Osteocyte (in vitro differentiated cells): ENCODE measurements at places on chromosomes 2 and 18. TPM values are rescaled to one million over a fixed set of nuclear protein-coding genes. Genes with fewer than 3 reads are reported as not detected.

- no peaks in the 10 kb centered on the region for H3K4me1 ChIP-seq
- H3K36me3 ChIP-seq, result no peaks in the 10 kb centered on the region
- no peaks in the 10 kb centered on the region for H3K27me3 ChIP-seq
- no peak overlapping the region for H3K4me3 ChIP-seq
- DNase-seq, result peak; percentile 21
Measured at GRCh38 chr2:118902266-118903028, 39.5 kb upstream of the MARCO start.

GRCh38 chr2:19046986-19047780 is 311.2 kb downstream of the OSR1 start:
- DNase-seq, result no peak
- peaks cover 8% of the 10 kb centered on the region for H3K4me1 ChIP-seq
- peaks cover 3% of the 10 kb centered on the region for H3K36me3 ChIP-seq
- no peak overlapping the region for H3K27ac ChIP-seq
- no peaks in the 10 kb centered on the region for H3K27me3 ChIP-seq

DNA sequence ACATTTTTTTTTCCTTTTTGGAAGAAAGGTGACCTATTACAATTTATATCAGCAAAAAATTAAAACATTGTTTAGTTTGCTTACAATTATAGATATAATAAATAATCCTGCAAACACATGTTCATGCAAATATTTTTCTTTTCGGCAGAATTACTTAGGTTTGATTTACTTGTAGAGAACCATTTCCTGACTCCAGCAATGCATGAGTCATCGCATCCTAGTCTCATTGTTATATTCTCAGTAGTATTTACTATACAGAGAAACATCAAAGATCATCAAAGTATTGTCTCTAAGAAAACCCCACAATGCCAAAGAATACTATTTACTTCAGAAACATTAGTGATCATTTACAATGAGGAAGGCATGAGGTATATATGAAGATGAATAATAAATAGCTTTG is 40.4 kb upstream of the MTIF2 start:
- no peak for DNase-seq
- no peaks in the 10 kb centered on the region for H3K27me3 ChIP-seq
- peaks cover 33% of the 10 kb centered on the region for H3K36me3 ChIP-seq
- H3K27ac ChIP-seq, result no peak overlapping the region
- peaks cover 6% of the 10 kb centered on the region for H3K4me1 ChIP-seq

DNA sequence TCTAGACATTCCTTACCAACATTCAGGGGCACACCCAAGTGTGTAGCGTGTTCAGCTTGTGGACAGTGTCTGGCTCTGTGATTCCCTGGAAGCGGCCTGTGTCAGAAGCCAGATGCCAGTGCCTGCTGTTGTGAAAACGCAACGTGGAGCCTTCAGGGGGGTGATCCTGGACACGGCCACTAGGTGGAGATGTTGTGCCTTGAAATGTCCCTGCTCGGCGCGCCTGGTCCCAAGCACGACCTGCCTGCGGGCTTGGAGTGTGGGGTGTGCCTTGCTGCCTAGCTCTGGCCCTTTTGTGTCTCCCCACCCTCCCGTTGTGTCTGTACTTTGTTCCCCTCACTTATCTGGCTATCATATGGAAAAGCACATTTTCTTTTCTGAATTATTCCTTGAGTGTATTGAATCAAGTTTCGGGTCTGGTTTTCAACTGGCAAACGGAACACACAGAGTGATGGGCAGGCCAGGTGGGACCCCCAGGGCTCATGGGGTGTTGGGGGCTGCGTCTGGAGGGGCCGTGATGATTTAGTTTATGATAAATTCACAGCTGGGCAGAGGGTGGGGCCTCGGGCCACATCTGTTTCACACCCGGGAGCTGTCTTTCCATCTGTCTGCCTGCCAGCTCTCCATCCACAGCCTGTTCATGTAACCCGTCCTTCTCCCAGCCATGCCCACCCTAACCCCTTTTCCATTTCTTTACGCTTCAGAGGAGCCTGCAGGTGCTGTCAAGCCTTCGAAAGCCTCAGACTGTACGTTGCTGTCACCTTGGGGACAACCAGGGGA is 95.5 kb downstream of the DYSF start:
- H3K36me3 ChIP-seq, result peaks cover 4% of the 10 kb centered on the region
- no peaks in the 10 kb centered on the region for H3K27me3 ChIP-seq
- H3K27ac ChIP-seq, result no peak overlapping the region
- no peak for DNase-seq
- no peak overlapping the region for H3K4me3 ChIP-seq

DNA sequence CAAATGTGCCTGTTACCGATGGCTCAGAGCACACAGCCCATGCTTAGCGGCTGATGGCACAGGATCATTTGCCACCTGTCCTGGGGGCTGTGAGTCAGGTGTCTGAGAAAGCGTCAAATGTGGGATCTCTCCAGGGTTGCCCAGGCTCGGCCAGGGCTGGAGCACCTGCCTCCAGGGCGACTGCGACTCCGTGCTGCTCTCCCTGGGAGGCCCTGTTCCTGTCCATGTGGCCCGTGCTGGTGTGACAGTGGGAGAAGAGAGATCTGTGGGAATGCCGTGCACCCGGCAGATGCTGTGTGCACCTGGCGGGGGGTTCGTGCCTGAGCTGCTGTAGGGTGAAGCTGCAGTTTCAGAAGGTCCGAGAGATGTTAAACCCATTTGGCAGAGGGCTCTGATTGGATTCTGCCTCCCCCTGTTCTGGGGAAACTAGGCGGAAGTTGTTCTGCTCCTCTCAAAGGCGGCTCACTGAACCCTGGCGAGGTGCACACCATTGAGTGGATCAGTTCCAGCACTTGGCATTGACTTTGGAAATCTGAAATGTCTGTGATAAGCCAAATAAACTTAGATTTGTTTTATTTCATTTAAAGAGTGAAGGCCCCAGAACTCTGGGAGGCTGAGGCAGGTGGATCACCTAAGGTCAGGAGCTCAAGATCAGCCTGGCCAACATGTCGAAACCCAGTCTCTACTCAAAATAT is 34.7 kb upstream of the TPO start:
- no peak overlapping the region for H3K27ac ChIP-seq
- H3K4me1 ChIP-seq, result no peaks in the 10 kb centered on the region
- H3K36me3 ChIP-seq, result no peaks in the 10 kb centered on the region

DNA sequence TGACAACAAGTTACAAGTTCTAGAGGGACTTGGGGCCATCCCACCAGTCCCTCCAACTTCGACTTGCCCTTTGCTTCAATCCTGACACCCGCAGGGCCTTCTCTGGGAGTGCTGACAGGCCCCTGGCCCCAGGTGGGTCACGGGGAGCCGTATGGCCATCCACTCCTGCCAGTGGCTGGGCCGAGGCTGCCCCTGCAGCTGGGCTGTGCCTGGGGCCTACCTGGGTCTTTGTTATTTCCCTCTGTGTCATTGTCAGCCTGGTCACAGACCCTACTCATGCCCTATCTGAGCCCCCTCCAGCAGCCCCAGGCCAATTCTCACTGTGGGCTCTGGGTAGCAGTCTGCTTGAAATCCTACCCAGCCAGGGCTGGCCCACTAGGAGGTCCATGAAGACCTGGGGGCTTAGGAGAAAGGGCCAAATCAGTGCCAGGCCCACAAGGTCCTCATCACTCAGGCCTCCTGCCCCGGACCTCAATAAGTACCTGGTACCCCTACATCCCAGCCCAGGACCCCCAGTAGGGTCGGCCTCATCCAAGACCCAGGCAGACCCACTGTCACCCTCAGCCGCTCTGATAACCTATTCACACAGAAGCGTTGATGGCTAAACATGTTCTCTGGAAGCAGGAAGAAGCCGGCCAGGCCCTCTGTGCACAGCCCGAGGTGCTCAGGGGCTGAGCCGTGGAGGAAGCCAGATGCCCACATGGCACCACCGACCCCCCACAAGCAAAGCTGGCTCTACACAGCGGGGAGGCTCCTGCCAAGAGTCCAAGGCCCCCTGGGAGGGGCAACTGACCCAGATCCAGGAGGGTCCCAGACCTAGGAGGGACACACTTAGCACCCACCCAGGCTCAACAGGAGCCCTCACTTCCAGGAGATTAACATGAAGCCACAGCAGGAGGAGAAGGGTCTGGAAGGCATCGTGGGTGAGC is 57.7 kb downstream of the BIN1 start:
- H3K4me3 ChIP-seq, result no peak overlapping the region
- H3K27me3 ChIP-seq, result no peaks in the 10 kb centered on the region
- peaks cover 10% of the 10 kb centered on the region for H3K36me3 ChIP-seq
- H3K4me1 ChIP-seq, result peaks cover 13% of the 10 kb centered on the region

DNA sequence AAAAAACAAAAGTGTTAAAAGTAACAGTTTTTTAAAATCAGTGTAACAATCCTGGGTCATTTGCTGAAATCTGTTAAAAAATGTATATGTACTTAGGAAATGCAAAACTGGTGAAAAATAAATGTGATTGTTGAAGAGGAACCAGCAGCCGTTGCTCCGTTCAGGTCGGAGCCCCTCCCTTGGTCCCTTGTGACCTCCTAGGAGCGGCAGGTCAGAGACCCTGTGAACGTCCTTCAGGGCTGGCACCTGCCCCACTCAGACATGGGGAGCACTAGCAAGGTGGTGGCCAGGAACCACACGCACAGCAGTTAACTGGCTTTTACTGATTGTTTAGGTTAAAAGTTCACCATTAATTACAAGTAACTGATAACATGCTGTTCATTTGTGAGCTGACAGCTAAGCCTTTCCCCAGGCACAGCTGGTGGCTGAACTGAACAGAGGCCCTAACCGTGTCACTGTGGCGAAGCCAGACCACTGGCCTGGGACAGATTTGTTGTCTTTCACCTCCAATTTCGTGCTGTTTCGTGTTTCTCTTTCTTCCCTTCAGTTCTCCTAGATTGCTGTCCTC is 159.2 kb upstream of the ALKAL2 start:
- no peak overlapping the region for H3K27ac ChIP-seq
- H3K4me1 ChIP-seq, result peaks cover 7% of the 10 kb centered on the region
- no peak for DNase-seq
- no peaks in the 10 kb centered on the region for H3K36me3 ChIP-seq

DNA sequence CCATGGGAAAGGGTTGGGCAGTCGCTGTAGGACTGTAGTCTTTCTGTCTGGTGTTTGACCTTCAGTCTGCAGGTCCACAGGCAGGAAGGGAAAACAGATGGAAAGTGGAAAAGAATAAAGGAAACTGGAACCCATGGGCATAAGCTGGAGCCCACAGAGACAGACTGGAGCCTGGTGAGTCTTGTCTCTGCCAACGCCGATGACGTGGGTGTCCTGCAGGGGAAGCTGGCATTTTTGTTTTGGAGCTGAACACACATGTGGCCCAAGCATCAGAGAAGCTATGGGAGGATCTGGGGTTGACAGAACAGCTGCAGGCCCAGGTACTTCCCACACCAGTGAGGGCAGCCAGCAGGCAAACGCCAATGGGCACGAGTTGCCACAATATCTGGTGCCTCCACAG is 28.2 kb upstream of the SOCS6 start:
- no peaks in the 10 kb centered on the region for H3K4me1 ChIP-seq
- no peak for DNase-seq
- H3K36me3 ChIP-seq, result no peaks in the 10 kb centered on the region
- H3K27me3 ChIP-seq, result peaks cover 37% of the 10 kb centered on the region
- H3K4me3 ChIP-seq, result no peak overlapping the region

GRCh38 chr2:45769056-45769455 is 117.6 kb downstream of the PRKCE start:
- H3K27me3 ChIP-seq, result no peaks in the 10 kb centered on the region
- H3K27ac ChIP-seq, result no peak overlapping the region
- no peaks in the 10 kb centered on the region for H3K4me1 ChIP-seq
- H3K36me3 ChIP-seq, result no peaks in the 10 kb centered on the region
- no peak for DNase-seq
- H3K4me3 ChIP-seq, result no peak overlapping the region

DNA sequence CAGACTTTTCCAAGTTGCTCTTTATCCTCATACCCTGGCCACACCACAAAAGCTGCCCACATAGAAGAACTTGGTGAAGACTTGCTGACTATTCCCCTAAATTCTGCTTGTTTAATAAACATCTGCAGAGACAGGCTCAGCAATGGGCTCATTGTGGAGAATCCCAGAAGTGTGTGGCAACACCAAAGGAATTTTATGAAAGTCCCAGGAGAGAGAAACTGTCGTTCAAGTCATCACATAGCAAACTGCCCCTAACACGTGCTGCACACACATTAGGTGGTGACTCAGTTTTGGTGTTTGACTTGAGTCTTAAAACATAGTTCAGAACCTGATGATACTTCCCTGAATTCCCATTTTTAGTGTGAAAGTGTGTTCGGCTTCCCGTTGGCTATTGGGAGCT is 38.6 kb downstream of the CYP1B1 start:
- peaks cover 21% of the 10 kb centered on the region for H3K27me3 ChIP-seq
- H3K4me1 ChIP-seq, result peaks cover 19% of the 10 kb centered on the region
- H3K4me3 ChIP-seq, result no peak overlapping the region
- no peak overlapping the region for H3K27ac ChIP-seq
- no peaks in the 10 kb centered on the region for H3K36me3 ChIP-seq

- peaks cover 14% of the 10 kb centered on the region for H3K27me3 ChIP-seq
- H3K27ac ChIP-seq, result no peak overlapping the region
- H3K36me3 ChIP-seq, result no peaks in the 10 kb centered on the region
- no peaks in the 10 kb centered on the region for H3K4me1 ChIP-seq
- H3K4me3 ChIP-seq, result no peak overlapping the region
- no peak for DNase-seq
Measured at GRCh38 chr2:19496646-19497045, 138.2 kb upstream of the OSR1 start.

DNA sequence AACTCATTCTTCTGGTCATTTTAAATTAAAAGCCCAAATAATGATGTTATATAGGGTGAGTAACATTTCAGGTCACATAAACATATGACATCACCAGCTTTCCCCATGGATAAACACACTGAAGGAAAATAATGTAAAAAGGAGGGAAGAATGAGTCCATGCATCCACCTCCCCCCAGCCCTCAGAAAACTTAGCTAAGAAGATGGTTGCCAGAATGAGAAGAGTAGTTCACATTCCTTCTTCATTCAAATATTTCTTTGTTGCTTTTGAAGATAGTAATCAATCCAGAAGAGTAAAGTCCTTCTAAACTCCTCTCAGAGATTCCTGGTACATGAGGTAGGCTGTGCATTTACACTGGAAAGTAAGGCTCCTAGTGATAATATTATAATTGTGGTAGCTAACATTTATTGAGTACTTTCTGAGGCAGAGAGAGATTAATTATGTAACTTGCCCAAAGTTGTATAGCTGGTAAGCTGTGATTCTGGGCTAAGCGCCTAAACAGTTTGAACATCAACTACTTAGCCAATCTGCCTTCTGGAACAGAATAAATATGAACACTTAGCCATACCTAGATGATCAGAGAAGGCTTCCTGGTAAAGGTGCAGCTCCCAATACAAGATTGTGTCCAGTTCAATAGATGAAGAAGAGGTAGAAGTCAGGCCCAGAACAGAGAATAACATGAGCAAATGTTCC is 256.7 kb upstream of the FN1 start:
- H3K27ac ChIP-seq, result peak overlapping the region; percentile 88
- H3K27me3 ChIP-seq, result no peaks in the 10 kb centered on the region
- H3K4me1 ChIP-seq, result peaks cover 55% of the 10 kb centered on the region
- peaks cover 5% of the 10 kb centered on the region for H3K36me3 ChIP-seq
- no peak for DNase-seq

Gene APOB
- total RNA-seq, result 0.21 and 0.24 TPM in 2 replicates

Gene LRP2
- total RNA-seq, result 0.24 TPM in 2 replicates

Gene STPG4
- 0.37 and 0.56 TPM in 2 replicates for total RNA-seq

Gene LYPD1
- total RNA-seq, result 0.18 and 0.19 TPM in 2 replicates

Gene KCNS3
- not detected in 2 replicates for total RNA-seq
